Left renal pelvis (tissue), 4 donors: ENCODE measurements at places on chromosomes 6 and 20.

DNA sequence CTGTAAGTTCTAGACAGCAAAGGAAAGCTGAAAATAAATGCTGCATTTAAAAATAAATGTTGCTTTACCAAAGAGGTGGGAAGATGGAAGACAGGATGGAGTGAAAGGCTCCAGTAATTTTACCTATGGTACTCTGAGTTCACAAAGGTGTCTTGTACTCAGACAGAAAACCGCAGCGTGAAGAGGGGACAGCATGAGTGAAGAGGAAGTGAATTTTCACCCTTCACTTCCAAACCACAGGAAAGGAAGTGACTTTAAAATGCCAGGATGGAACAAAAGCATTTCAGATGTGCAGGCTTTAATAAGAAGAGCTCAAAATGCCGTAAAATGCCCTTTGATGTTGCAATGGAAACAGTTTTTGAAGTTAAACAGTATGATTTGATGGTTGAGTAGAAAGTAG is 91.2 kb upstream of the TINAG start:
- no peak for DNase-seq

DNA sequence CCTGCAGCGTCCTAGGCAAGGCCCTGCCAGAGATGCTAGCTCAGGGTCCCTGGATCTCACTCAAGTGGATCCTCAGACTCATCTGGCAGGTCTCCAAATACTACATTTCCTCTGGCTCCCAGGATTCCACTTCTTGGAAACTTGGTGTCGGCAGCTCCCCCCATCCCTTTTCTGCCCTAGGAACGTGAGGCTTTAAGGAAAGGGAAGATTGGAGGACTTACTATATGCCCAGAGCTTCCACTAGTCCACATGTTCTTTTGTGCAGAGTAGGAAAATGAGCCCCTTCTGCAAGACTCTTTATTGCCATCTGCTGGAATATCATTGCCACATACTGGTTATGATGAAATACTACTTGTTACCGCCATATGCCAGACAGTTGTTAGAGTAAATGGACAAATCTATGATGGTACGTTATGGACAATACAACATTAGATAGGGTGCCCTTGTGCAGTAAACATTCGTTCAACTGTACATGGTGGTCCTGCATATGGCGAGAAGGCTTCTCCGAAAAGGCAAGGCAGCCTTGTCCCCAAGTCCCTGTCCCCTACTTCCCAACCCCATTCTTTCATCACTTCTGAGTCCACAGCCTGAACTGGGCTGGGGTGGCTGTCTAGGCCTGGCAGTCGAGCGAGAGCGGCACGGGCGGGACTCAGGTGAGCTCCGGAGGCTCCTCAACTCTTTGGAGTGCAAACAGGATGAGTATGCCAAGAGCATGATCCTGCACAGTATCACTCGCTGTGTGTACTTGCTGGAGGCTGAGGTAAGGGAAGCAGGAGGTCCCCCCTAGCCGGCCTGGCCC is 780 bp downstream of the ARMC12 start:
- DNase-seq: peak; percentile 61

DNA sequence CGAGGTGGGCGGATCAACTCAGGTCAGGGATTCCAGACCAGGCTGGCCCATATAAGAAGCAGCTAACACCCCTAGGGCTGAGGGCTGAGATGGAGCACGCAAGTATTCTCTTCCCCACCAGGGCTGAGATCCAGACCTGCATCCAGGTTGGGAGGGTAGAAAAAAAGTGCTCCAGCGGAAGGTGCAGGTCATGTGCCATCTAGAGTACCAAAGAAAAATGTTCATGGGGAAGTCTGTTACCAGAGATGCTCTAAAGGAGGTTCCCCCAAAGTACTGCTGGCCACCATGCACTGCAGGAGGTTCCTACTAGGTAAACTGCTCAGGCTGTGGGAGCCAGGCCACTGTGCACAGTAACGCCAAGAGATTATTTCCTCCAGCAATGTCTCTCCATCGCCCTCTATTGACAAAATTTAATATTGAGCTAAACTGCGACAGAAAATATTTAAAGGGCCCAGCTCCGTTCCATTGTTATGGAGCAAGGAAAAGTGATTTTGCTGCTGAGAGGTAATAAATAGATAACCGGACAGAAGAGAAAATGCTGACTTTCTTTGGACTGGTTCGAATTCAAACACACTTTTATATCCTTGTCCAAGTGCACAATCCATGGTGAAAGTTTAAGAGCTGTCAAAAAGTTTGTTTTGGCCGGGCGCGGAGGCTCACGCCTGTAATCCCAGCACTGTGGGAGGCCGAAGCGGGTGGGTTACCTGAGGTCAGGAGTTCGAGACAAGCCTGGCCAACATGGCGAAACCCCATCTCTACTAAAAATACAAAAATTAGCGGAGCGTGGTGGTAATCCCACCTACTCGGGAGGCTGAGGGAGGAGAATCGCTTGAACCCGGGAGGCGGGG is 159.9 kb downstream of the OR2B2 start:
- peak; percentile 80 for DNase-seq

DNA sequence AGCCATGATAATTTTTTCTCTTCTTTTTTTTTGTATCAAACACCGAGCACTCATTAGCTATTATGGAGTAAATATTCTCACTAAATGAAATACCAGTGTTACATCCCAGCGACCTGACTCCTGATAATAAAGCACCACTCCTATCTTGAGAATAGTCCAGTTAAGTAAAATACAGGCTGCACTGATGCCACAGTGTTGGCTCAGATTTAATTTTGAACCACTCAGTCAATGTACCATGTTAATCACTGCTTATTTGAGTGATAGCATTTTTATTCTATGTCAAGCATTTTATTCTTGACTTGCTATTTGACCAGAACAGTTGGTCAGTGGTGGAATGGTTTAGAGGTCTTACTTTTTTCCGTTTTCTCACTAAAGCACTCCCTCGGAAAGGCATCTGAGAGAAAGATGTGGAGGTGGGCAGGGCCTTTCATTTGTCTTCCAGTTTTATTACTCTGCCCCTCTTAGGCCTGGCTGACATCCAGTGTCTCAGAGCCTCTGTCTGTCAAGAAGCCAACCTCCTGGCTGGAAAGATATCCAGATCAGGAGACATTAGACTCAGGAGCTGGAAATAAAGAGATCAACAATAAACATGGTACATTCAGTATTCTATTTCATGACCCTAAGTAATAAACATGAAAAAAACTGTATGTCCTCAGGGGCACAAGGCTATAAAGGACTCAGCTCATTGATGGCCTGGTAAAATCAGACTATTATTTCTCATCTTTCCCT is 457.8 kb downstream of the EPM2A start:
- DNase-seq: no peak

GRCh38 chr20:59010995-59011873 is 4.2 kb upstream of the CTSZ start:
- DNase-seq: no peak

- DNase-seq: no peak
These were observed 20.0 kb downstream of the KHDRBS2 start for GRCh38 chr6:62265906-62266525.

DNA sequence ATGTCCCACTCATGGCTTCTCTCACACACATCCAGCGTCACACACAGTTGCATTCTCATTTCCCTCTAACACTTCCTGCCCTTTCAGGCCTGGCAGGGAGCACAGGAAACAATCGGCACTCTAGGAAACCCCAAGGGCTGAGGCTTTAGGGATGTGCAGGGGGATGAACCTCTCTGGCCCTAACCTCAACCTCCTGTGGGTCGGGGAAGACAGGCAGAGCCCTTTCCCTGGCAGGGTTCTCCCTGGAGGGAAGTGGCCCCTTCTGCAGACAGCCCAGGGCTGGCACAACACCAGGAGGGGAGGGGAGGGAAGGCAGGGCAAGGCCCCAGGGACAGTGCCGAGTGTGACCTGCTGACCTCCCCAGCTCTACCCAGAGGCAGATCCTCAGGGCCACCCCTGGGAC is 2.7 kb downstream of the TEAD3 start:
- no peak for DNase-seq

DNA sequence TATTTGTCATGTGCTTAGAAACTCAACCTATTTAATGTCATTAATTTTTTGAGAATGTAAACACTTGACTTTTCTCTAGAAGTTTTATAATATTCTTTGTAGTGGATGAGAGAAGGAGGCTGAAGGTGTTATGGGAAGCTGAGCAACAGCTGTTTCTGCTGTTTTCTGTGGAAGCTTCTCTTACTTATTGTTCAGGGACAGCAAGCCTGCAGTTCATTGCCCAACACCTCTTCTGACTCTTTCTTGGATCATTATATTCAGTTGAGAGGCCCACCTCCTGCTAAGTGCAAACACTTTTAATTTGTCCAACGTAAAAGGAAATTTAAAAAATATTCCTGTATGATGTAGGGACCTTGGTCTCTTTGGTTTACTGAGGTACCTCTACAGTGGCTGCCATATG is 12.0 kb upstream of the ADGRF4 start:
- no peak for DNase-seq

GRCh38 chr6:113558966-113559365 is 298.2 kb upstream of the MARCKS start:
- no peak for DNase-seq

DNA sequence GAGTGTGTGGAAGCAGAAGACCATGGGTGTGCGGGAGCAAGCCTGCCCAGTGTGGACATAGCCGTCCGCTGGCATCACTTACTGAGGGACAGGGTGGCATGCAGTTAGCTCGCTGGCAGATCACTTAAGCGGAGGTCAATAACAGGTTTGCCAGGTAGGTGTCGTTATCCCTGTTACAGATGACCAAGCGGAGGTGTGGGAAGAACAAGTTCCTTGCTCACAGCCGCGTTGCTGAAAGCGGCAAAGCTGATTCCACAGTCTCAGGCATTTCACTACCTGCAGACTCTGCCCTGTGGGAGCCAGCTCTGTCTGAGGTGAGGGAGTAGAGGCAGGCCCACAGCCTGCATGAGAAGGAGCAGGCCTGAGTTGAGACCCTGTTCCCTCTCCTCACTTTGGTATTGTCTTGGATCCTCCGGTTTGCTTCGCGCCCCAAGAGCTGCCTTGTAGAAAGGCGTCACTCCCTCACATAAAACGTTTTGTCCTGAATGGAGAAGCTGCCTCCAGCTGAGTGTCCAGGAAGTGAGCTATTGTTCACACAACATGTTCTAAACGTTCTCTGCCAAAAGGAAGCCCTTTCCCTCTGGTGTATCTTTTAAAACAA is 96.9 kb downstream of the TCP11 start:
- DNase-seq: no peak

DNA sequence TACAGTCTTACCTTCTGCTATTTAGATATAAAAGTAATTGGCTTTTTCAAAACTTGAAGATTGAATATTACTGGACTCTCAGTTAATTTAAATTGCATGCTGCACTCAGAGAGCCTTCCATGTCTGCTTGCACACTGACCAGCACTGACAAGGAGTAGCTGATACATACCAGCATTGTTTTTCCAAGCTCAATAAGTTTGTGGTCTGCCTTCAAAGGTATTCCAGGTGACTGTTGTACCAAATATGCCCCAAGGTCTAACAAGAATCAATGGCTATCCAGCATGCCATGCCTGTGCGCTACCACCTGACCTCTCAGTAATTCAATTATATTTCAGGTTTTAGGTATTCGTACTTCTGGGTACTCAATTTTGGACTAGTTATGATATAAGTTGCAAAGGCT is 30.0 kb downstream of the BEND6 start:
- DNase-seq: no peak

- no peak for DNase-seq
These were observed 96.2 kb downstream of the TCP11 start for GRCh38 chr6:35044761-35045421.

DNA sequence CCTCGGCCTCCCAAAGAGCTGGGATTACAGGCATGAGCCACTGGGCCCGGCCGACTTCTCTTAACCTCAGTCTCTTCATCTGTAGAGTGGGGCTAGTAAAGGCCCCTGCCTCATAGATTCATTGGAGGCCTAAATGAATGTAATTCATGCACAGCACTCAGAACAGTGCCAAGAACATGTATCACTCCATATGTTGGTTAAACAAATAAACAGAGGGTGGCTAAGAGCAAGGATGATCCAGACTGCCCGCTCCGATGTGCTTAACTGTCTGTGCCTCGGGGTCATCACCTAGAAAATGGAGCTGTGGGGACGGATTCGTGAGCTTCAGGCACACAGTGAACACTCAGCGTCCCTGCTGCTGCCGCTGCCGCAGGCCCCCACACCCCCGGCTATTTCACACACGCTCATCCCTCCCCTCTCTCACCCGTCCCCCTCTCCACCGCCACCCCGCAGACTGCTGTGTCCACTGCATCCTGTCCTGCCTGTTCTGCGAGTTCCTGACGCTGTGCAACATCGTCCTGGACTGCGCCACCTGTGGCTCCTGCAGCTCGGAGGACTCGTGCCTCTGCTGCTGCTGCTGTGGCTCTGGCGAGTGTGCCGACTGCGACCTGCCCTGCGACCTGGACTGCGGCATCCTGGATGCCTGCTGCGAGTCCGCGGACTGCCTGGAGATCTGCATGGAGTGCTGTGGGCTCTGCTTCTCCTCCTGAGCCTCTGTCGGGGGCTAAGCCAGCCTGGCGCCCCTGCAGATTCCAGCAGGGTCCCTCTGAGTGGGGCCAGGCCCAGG is 14.8 kb downstream of the MDFI start:
- DNase-seq: no peak

DNA sequence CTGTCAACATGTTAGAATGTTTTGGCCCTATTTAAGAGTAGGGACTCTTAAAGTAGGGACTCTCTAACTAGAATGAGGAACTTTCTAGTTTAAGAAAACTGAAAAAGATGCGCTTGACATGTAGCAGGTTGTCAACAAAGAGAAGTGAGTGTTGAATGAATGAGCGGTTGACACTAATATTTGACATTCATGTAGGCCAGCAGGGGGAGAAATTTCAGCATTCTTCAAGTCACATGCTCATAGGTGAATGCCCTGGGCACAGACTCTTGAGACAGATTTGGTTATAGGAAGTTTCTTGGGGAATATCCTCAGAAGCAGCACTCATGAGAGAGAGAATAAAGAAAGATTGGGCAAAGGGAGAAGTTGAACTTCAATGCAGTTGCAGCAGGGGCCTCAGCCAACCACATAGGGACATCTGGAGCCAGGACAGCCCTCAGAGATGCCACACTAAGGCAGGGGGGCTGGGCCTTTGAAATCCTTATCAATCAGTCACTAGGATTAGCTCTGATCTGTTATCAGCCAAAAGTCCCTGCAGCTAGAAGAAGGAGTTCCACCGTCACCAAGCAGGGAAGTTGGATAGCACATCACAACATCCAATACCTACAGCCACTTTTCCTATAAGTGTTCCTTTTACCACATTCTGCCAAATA is 145.1 kb upstream of the FKBP1C start:
- no peak for DNase-seq

GRCh38 chr6:36924131-36924530 is 30.4 kb upstream of the PI16 start:
- DNase-seq: no peak

- DNase-seq: no peak
These were observed 86.2 kb upstream of the ARID1B start for GRCh38 chr6:156691018-156691417.
